ENCODE measurements at places on chromosomes 3 and 15. TPM values are rescaled to one million over a fixed set of nuclear protein-coding genes. Genes with fewer than 3 reads are reported as not detected.

GATA2 gene
- 3.5 TPM for total RNA-seq

BCHE gene
- 88.1 TPM for total RNA-seq

DAPK2 gene
- total RNA-seq: 3.1 TPM

NR2E3 gene
- total RNA-seq: 0.14 TPM

LRRIQ4 gene
- total RNA-seq: not detected

TXNRD3 gene
- 21.4 TPM for total RNA-seq

DNA sequence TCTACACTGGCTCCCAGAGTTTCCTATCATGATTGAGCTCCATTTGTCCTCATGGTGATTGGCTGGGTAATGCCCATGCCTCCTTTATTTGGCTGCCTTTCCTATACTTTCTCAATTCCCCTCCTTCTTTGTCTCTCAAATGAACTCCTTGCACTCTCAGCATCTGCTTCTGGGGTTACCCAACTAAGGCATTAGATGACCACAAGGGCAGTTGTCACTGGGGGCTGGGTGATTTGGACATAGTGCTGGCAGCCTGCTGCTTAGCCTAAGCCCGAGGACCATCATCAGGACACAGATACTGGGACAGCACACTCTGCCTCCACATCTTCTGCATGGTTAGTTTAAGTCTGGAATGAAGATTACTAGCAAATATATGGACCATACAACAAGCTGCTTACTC, 49.2 kb upstream of the LRRFIP2 start:
- H3K4me3 ChIP-seq: no peak overlapping the region
- DNase-seq: no peak
- H3K27ac ChIP-seq: no peak overlapping the region
- no peaks in the 10 kb centered on the region for H3K4me1 ChIP-seq

DNA sequence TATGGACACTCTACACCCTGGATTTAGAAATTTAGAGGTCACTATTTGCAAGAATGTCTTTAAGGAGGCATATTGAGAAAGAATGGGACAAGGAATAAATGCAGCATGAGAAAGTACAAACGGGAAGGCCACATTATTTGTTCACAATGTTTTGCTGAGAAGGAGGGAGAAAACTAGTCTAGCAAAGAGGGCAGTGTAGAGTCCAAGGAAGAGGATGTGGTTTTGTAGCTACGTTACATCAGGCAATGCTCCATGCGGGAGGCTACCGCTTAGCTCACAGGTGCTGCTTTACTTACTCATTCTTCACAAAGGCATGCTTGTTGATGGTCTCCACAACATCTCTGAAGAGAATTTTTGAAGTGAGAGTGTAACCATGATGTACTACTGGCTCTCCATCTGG, 191.1 kb downstream of the PLCH1 start:
- H3K27me3 ChIP-seq: no peaks in the 10 kb centered on the region
- H3K4me1 ChIP-seq: no peaks in the 10 kb centered on the region
- H3K36me3 ChIP-seq: no peaks in the 10 kb centered on the region
- no peak for DNase-seq
- no peak overlapping the region for H3K4me3 ChIP-seq
- no peak overlapping the region for H3K27ac ChIP-seq

- H3K27ac ChIP-seq: no peak overlapping the region
- no peaks in the 10 kb centered on the region for H3K36me3 ChIP-seq
- no peaks in the 10 kb centered on the region for H3K4me1 ChIP-seq
- DNase-seq: no peak
- H3K27me3 ChIP-seq: no peaks in the 10 kb centered on the region
Observed at GRCh38 chr15:36737430-36737891, 158.0 kb downstream of the CDIN1 start.

DNA sequence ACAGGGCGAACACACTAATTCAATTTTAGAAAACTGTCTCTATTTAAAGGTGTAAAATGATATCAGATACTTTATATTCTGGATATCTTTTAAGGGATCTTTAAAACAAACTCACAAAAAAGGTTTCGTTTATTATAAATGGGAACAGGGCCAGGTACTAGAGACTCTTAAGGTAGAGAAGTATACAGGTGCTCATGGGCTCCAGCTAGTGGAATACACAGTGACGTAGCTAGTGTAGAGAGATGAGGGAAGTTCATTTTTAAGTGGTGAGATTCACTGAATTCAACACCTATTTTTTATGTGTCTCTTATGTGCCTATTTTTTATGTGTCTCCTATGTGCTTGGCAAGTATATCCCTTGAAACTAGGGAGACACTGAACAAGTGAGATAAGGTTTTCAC, 132.7 kb upstream of the FAM3D start:
- no peak for DNase-seq
- no peak overlapping the region for H3K4me3 ChIP-seq
- H3K36me3 ChIP-seq: no peaks in the 10 kb centered on the region
- no peaks in the 10 kb centered on the region for H3K27me3 ChIP-seq

DNA sequence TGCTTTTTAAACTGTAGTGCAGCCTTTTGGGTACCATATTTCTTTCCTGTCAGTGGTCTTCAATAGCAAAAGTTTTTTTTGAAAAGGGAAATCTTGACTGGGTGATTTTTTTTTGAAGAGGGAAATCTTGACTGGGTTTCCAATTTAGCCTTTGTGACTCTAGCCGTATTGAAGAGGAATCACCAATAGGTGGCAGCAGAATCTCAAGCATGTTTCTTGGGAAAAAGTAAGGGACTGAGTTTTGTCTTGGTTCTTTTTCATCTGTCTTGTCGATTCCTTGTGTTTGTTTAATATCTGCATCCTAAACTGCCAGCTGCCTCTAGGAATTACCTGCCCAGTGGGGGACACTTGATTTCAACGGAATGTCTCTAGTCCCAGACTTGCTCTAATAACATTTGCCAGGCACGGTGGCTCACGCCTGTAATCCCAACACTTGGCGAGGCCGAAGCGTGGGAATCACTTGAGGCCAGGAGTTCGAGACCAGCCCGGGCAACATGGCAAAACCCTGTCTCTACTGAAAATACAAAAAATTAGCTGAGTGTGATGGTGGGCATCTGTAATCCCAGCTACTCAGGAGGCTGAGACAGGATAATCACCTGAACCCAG, 89.2 kb downstream of the RBPMS2 start:
- peaks cover 50% of the 10 kb centered on the region for H3K4me1 ChIP-seq
- no peak for DNase-seq
- H3K27ac ChIP-seq: peak overlapping the region; percentile 17
- H3K4me3 ChIP-seq: no peak overlapping the region
- peaks cover 67% of the 10 kb centered on the region for H3K36me3 ChIP-seq

- no peak overlapping the region for H3K27ac ChIP-seq
- H3K36me3 ChIP-seq: no peaks in the 10 kb centered on the region
- H3K27me3 ChIP-seq: no peaks in the 10 kb centered on the region
- peaks cover 28% of the 10 kb centered on the region for H3K4me1 ChIP-seq
Observed at GRCh38 chr15:39149636-39150150, 431.2 kb upstream of the THBS1 start.

DNA sequence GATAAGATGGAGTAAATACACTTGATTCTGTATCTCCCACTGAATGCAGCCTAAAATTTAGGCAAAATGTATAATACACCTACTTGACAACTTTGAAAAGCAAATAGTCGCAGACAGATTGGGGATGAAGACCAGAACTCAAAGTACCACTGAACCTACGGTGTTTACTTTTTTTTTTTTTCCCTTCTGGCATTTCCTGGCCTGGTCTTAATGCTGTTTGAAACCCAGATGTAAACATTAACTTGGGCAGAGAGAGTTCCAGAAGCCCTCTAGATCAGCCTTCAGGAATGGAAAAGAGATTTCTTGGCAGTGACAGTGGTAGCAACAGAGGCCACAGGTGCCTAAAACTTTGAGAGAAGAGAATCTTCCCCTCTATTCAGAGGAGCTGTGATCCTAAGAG, 27.8 kb downstream of the ALPK3 start:
- H3K27me3 ChIP-seq: no peaks in the 10 kb centered on the region
- no peak for DNase-seq
- no peak overlapping the region for H3K4me3 ChIP-seq

GRCh38 chr15:61016087-61016486, 213.0 kb downstream of the RORA start:
- H3K4me3 ChIP-seq: no peak overlapping the region
- DNase-seq: no peak
- H3K36me3 ChIP-seq: no peaks in the 10 kb centered on the region
- no peaks in the 10 kb centered on the region for H3K4me1 ChIP-seq

DNA sequence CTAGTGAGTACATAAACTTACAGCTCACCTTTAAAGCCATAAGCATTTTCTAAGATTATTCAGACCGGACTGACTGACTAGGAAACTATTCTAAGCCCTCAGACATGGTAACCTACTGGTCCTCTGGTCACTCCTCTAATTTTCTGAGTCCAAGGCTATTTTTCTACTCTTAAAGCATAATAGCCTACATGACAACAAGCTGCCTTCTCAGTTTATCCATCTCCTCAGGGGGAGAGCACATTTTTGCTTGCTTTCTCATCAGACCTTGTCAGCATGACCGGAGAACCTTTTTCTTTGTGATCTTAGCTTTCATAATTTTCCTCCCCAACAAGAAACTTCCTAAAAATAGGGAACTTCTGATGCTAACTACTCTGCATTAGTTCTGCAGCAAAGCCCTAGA, 38.4 kb downstream of the UBP1 start:
- H3K4me1 ChIP-seq: no peaks in the 10 kb centered on the region
- no peak for DNase-seq
- H3K4me3 ChIP-seq: no peak overlapping the region
- H3K27me3 ChIP-seq: no peaks in the 10 kb centered on the region
- no peak overlapping the region for H3K27ac ChIP-seq
- H3K36me3 ChIP-seq: peaks cover 24% of the 10 kb centered on the region

DNA sequence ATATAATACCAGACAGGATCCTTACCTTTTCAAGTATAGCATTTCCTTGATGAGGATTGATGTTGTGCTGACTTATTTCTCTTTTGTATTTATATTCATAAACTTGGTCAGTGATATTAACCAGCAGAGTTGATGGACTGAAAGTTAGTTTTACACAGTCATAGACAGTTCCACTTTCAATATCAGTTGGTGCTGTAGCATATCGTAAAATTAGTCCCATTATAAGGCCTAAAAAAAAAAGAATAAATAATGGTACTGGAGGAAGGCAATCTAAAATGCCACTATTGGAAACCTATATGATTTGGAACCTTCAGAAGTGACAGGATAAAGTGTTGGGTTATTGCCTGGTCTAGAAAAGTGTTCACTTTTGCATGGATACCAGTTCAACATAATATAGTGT, 16.3 kb downstream of the SLC9A9 start:
- H3K4me3 ChIP-seq: no peak overlapping the region
- no peaks in the 10 kb centered on the region for H3K27me3 ChIP-seq
- peak overlapping the region; percentile 59 for H3K27ac ChIP-seq
- DNase-seq: no peak

DNA sequence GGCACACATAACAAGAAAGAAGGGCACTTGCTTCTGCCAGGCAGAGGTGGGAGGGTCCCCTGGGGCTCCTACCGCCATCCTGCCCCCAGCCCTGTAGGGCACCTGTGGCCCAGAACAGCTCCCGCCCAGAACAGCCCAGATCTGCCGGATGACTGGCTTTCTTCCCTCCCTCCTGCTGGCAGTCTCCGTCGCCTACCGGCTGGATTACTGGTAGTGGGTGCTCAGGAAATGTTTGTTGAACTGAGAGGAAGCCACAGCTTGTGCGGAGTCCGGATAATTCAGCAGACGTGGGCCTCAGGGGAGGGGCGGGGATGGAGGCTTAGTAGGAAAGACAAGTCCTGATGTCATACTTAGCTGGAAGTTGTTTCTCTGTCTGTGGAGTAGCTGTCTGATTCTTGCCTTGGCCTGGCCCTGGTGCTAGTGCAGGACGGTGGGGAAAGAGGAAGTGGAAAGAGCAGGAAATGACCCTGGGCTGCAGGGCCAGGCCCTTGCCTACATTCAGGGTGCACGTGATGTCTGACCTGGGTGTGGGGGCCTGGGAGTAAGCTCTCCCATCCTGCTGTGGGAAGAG, 6.7 kb downstream of the CCDC9B start:
- no peak overlapping the region for H3K4me3 ChIP-seq
- peak; percentile 88 for DNase-seq
- no peaks in the 10 kb centered on the region for H3K4me1 ChIP-seq

DNA sequence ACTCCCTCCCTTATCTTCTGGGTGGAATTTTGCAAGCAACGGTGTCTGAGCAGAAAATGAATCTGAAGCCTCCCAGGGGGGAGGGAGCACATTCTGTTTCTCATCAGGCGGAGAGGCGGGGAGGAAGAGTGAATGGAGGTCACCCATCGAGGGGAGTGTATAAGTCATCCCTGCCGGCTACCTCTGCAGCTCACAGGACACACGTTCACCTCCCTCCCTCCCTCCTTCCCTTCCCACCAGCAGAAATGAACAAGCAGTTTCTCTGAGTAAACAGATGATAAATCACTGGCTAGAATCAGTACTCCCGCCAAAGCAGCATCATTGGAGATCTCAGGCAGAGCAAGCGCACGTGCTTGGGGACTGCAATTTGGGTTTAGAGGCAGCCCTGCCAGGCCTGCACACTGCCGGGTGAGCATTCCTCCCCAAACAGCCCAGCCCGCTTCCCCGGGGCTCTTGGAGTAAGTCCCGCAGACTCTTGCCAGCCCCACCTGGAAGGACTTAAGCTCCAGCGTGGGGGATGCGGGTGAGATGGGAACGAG, 38.3 kb downstream of the CPN2 start:
- H3K36me3 ChIP-seq: no peaks in the 10 kb centered on the region
- H3K27me3 ChIP-seq: no peaks in the 10 kb centered on the region
- H3K4me1 ChIP-seq: no peaks in the 10 kb centered on the region
- no peak overlapping the region for H3K4me3 ChIP-seq

DNA sequence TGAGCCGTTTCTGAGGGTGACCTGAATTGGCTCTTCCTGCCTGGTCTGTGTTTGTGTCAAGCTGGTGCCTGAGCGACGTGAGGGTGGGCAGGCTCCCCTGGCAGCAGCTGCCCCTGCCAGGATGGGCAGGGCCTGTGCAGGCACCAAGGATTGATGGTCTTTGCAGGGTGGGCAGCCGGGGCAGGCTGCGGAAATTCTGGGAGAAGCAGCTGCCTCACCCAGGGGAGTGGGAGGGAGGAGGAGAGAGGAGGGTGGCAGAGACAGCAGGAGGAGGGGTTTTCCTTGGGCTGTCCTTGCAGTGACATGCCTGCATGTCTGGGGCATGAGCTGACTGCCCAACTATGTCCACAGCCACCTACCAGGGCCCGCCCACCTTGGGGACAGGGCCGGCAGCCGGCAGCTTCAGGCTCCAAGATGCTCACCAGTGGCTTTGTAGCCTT, 27.9 kb upstream of the SLC6A6 start:
- no peaks in the 10 kb centered on the region for H3K36me3 ChIP-seq
- H3K27me3 ChIP-seq: no peaks in the 10 kb centered on the region
- DNase-seq: no peak
- no peak overlapping the region for H3K27ac ChIP-seq
- H3K4me3 ChIP-seq: no peak overlapping the region

- H3K4me3 ChIP-seq: no peak overlapping the region
- no peaks in the 10 kb centered on the region for H3K36me3 ChIP-seq
- DNase-seq: no peak
- no peaks in the 10 kb centered on the region for H3K27me3 ChIP-seq
Observed at GRCh38 chr3:62332835-62333244, 40.5 kb downstream of the FEZF2 start.
